Naive thymus-derived CD8-positive, alpha-beta T cell (primary cell): ENCODE measurements at places on chromosomes 12 and 14.

- DNase-seq, result peak; percentile 46
Measured at GRCh38 chr14:105060751-105061427, 4.3 kb downstream of the GPR132 start.

- no peak for DNase-seq
Measured at GRCh38 chr14:91681893-91682563, 49.9 kb downstream of the CATSPERB start.

- no peak for DNase-seq
Measured at GRCh38 chr12:88448337-88448915, 131.8 kb downstream of the KITLG start.

- DNase-seq, result no peak
Measured at GRCh38 chr14:90280096-90280495, 23.7 kb downstream of the PSMC1 start.

DNA sequence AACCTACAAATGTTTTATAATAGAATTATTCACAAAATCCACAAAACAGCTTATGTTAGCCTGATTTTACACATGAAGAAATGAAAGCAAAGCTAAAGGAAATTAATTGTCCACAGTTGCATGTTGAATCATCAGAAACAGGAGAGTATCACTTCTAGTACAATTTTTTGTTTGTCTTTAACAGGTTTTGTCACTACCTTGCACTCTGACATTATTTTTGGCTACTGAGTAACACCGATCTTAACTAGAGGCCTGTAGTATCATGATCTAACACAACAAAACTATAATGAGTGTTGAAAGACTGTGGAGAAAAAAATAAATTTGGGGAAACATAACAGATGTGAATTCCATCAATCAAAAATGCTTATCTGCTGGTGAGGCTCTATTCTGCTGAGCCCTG, 60.1 kb downstream of the TAOK3 start:
- no peak for DNase-seq

- DNase-seq, result no peak
Measured at GRCh38 chr12:47102406-47102805, 22.6 kb upstream of the AMIGO2 start.

DNA sequence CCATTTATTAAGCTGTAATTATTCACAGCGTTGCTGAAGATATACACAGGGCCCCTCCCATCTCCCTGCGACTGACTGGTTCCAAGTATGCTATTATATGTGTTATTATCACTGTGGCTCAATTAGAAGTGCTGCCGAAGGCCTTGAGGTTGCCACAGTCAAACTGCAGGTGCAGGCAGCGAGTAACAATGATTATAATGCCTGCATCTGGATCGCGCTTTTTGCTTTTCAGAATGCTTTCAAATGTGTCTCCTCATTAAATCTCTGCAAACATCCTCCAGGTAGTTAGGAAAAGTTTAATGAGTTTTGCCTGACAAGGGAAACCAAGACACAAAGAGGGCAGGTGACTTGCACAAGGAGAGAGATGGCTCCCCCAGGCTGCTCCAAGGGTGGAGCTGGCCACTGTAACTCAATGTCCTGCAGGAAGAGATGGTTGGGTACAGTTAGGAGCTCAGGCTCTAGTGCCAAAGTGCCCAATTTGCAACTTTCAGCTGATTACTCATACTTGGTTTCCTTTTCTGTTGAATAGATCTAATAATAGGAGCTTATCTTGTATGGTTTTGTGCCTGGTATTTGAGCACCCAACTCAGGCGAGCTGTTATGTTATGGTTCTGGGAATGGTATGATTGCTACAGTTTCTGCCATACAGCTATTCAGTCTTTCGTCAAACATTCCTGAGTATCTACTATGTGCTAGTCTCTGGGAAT, 1.7 kb upstream of the SYNE3 start:
- no peak for DNase-seq

DNA sequence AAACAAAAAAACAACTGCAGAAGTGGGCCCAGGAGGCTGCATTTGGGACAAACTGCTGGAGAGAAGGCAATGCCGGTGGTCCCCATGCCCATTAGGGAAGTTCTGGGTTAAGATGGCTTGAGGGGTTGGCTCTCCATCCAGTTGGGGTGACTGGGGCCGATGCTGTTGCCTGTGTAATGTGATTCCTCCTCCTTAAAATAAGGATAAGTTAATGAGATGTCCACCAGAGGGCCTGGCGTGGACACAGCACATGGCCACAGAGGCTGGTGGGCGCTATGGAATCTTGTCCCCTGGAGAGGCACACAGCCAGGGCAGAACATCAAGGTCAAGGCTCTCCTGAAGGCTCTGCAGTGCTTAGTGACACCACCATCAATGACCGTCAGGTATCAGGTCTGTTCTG, 1.0 kb upstream of the TESC start:
- DNase-seq, result no peak

DNA sequence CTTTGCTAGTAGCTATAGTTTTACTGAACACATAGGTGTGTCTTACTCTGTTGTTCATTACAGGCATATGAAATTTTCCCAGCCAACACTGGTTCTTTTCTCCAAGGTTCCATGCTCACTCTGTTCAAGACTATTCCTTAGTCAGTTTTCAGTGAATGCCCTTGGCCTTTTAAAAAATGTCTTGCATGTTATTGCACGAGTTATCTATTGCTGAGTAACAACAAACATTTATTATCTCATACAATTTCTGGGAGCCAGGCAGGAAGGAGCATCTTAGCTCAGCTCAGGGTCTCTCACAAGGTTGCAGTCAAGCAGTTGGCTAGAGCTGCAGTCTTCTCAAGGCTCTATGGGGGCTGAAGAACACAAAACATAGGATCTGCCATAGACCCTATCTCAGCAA, 223.5 kb downstream of the BTG1 start:
- no peak for DNase-seq

DNA sequence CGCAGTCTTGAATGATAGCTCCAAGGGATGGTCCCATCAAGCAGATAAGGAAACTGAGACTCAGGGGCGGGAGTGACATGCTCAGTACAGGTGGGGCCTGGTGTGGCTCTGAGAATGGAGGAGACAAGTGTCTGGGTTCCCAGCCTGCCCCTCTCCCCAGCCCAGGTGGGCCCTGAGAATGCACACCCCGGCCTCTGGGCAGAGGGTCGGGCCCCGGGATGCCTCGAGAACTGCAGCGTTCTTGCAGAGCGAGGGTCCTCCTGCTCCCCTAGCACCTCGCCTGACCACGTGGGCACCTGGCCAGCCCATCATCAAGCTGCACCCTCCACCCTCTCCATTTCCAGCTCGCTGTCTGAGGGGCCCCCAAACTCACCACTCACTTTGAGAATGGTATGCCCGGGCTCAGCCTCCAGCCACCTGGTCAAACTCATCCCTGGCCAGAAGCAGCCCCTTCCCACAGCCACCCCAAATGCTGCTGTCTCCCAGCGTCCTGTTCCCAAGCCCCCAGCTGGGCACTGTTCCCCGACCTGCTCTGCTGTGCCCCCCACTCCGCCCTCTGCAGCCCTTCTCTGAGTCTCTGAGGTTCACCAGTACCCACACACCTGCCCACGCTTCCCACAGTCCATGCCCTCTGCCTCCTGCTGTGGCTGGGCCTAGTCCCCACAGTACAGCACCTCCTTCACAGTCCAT, 44.3 kb downstream of the CYP46A1 start:
- no peak for DNase-seq

GRCh38 chr12:115810122-115810901, 467.2 kb downstream of the MED13L start:
- DNase-seq, result no peak

DNA sequence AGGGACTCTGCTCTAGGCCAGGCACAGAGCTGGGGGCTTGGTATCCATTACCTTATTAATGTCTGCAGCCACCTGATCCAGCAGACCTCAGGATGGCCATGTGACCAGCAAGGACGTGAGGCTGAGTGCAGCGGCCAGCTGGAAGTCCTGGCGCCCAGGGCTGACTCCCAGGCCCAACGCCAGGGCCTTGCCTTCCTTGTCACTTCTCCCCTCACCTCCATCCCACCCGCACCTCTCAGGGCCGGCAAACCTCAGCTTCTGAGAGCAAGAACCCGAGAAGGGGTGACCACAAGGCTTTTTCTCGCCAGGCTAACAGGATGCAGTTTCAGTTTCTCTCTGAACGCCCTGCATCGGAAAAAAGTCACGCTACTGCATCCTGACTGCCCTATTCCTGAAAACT, 15.4 kb downstream of the RAB35 start:
- DNase-seq, result no peak

DNA sequence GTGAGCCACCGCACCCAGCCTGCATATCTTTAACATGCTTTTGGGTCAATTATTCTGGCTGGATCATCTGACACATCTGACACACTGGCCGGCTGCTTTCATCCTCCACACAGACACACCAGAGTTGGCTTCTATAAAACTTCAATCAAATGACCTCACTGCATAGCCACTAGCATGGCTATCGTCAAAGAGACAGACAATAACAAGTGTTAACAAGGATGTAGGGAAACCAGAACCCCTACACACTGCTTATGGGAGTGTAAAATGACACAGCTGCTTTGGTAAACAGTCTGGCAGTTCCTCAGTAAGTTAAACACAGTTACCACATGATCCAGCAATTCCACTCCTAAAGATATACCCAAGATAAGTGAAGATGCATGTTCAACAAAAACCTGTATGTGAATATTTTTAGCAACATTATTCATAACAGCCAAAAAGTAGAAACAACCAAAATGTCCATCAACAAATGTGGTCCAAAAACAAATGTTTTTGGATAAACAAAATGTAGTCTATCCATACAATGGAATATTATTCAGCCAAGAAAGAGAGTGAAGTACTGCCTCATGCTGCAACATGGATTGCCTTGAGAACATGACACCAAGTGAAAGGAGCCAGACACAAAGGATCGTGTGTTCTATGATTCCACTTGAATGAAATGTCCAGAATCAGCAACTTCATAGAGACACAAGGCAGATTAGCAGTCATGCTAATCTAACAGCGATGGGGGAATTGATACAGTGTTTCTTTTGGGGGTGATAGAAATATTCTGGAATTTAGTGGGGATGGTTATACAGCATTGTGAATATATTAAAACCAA, 10.1 kb downstream of the KDM2B start:
- DNase-seq, result no peak

DNA sequence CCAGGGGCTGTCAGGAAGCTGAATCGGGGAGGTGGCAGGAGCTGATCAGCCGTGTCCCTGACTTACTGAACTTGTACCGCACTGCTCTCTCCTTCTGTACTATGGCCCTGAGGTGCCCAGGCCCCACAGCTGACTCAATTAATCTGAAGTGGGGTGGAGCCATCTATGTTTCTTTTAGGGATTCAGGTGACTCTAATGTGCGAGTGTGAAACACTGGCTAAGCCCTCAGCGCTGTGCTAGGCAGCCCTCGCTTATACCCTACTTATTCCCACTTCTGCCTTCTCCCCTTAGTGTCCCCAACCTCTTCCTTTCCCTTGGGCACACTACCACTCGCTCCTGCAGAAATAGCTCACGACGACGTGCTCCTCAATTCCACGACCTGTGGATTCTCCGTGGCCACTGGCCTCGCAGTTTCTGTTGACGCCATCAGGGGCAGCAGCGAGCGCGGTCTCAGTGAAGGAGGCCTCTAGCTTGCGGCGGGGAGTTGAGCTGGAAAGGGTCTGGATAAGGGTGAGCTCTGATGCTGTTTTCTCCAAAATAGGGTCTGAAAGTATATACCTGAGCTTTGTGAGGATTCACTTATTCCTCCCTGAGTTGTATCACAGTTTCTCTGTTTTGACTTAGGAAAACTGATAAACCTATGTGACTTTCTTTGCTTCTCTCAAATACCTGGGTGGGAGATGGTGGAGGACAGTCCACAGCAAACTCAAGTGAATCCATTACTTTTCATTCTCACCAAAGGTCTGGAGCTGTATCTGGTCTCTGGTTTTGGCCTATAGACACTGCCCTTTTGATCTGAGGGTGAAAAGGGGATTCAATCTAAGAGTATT, 167.6 kb downstream of the SLC41A2 start:
- no peak for DNase-seq

- no peak for DNase-seq
Measured at GRCh38 chr14:63899953-63900352, 47.1 kb downstream of the SYNE2 start.

GRCh38 chr12:29152223-29152868, 3.3 kb downstream of the FAR2 start:
- DNase-seq, result no peak

DNA sequence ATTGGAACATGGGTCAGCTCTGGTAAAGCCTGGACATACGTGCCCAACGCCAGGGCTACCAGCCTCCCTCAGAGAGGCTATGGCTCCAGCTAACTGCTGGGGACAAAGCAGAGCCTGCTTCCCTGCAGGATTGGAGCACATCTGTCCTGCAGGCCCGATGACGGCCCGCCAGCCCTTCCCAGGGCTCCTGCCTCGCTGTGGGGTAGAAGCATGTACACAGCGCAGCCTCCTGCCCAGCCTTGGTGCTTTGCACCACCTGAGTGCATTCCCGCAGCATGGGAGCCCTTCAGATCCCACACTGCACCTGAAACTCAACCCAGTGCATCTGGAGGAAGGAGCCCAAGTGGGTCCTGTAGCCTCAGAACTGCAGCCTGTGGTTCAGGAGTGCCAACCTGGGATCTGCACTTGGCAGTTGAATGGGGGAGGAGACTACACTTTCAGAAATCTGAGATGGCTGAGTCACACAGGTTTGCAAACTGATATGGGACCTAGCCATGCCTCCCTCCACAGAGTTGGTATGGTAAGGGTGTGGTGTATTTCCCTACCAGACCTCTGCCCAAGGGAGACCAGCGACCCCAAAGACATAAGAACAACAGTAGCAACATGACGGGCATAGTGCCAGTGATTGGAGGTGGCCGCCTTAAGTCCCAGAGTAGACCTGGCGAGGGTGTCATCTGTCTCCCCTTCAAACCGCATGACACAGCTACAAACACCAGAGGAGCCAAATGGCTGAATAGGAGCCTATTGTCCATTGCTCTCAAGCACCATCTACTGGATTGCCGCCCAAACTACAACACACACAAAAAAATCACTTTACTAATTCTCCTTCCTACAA, 273.9 kb upstream of the MIS18BP1 start:
- no peak for DNase-seq

- DNase-seq, result no peak
Measured at GRCh38 chr12:94287245-94287628, 138.9 kb downstream of the PLXNC1 start.

- no peak for DNase-seq
Measured at GRCh38 chr12:51371295-51371953, 19.8 kb downstream of the GALNT6 start.

DNA sequence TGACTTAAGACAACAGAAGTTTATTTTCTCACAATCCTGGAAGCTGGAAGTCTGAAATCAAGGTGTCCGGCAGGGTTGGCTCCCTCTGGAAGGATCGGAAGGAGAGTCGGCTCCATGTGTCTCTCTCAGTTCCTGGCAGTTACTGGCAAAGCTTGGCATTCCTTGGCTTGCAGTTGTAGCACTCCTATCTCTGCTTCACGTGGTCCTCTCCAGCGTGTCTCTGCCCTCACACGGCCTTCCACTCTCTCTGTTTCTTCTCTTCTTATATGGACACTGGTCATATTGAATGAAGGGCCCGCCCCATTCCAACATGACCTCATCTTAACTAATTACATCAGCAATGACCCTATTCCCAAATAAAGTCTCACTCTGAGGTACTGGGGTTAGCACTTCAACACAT, 60.1 kb upstream of the TUNAR start:
- no peak for DNase-seq

- no peak for DNase-seq
Measured at GRCh38 chr14:83734431-83734830, 1795.5 kb upstream of the FLRT2 start.
